ENCODE measurements at places on chromosomes 11 and 22.

DNA sequence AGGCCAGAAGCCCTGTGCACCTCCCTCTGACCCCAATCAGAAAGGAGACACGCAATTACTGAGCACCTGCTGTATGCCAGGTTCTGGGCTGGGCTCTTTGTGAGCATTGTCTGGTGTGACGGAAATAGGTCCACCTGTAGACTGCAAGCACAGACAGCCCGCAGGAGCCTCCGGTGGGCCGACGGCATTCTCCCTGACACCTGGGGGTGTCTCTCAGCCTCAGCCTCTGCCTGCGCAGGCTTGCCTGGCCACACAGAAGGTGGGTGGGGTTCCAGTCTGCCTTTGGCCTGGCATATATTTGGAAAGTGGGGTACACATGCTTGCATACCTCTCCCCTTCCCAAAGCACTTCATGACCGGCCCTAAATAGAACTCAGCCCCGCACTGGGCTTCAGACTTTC lies 129.3 kb downstream of the BUD13 start:
- DNase-seq, result no peak

DNA sequence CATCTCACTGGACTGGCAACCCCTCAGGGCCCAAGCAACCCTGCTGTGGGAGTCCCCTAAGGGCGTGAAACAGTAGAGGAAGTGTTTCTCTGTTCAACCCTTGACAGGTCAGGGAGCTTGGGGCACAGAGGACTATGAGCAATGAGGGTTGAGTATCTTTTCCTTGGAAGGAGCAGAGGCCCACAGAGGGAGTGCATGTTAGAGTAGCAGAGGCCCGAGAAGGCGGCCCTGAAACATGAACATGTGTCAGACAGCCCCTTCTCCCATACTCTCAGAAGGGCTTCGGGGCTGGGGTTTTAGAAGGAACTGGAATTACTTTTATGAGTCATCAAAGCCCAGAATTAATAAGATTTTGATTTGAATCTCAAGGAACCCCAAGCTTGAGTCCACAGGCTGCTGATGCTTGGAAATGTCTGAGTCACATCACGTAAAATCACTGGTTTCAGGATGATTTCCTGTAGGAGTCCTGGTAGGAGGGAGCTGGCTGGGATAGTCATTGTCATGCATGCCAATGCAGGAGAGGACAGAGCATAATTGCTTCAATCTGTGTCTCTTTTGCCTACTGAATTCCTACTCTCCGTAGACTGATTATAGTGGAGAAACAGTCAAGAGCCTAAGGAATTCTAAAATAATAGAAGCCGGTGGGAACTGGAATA lies 22.6 kb downstream of the C11orf71 start:
- DNase-seq, result no peak

DNA sequence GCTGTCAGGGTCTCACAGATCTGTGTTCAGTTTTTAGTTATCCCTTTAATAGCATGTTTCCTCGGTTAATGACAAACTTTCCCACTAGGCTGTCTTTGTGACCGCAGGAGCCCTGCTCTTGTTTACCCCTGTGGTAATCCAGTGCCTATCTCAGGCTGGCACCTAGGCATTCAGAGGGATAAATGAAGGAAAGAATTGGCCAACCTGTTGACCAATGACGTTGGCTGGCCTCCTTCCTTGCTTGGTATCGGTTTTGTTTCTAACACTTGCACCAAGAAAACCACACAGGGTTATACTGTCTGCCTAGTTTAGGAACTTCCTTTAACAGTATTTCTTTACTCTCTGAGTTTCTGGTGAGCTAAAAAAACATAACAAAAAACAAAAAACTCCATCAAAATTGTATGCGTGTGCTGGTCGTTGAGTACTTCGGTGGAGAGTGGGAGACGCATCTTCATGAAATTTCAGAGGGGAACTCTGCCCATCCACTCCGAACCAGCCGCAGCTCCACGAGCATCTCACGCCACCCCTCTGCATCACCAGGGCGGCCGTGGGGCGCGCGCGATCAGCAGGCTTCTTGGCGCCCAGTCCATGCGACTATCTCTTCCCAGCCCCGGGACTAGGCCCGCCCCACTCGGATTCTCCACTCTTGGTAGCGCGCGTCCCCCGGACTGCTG lies 563 bp upstream of the ENDOD1 start:
- DNase-seq, result no peak

GRCh38 chr11:2107521-2107920 lies 31.7 kb downstream of the IGF2 start:
- DNase-seq, result no peak

GRCh38 chr11:94708642-94709041 lies 59.5 kb upstream of the AMOTL1 start:
- DNase-seq, result no peak

GRCh38 chr11:94134651-94135512 lies 6.2 kb downstream of the PANX1 start:
- DNase-seq, result no peak

GRCh38 chr11:103736315-103737036 lies 300.0 kb upstream of the DDI1 start:
- no peak for DNase-seq

DNA sequence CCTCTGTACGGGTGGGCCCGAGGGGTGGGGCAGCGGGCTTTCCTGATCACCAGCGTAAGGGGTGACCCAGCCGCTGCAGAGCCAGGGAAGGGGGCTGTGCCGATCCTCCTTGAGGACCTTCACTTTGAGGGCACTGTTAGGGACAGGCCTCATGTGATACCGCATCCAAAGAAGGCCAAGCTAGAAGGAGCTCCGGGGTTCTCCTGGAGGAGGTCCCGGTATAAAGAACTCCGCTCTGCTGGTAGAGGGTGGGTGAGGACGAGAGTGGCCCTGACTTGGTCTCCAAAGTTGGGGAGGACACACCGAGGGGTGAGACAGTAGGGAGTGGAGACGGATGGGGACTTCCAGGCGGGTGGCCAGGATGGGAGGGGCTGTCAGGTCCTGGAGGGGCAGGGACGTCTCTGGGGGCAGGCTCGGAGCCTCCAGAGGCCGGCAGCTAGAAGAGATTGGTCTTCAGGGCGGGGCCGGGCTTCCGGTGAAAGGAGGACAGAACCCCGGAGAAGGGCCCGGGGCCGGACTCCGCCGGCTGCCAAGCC lies 4.6 kb downstream of the PHOX2A start:
- DNase-seq, result no peak
